ENCODE measurements at places on chromosomes 4 and X. TPM values are rescaled to one million over a fixed set of nuclear protein-coding genes. Genes with fewer than 3 reads are reported as not detected.

DNA sequence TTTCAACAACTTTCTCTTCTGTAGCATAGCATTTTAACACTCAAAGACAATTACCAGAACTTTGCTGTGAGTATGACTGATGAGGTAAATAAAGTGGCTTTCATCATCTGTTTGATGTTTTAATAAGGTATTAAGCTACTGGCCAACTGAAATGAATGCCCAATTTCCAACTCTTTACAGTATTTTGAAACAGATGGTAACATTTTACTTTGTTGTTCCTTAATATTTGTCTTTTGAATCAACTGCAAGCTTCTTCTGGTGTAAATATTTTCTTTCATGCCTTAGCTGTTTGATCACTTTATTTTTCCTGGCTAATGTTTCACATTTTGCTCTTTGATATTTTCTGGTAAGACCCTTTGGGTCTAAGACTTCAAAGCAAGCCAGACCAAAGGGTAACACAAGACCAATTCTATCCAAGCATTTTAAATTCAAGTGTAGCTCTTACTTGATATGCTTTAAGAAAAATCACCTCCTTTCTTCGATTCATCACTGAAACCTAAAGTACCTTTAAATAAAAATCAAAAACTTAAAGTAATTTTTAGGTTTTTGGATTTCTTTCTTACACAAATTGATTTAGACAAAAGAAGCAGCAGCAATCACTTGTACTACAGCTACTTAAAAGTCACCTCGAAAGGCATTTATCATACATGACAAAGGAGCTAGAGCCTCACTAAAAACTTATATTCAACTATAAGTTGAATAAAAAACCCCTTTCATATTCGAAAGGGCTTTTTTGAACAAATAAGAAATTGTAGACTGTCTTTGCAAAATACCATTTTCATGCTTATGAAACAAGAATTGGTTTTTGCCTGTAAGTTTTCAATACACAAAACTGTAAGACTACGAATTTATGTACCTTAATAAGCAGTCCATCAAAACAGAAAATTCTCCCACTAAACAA is 57.6 kb downstream of the TBCK start:
- DNase-seq = no peak

DNA sequence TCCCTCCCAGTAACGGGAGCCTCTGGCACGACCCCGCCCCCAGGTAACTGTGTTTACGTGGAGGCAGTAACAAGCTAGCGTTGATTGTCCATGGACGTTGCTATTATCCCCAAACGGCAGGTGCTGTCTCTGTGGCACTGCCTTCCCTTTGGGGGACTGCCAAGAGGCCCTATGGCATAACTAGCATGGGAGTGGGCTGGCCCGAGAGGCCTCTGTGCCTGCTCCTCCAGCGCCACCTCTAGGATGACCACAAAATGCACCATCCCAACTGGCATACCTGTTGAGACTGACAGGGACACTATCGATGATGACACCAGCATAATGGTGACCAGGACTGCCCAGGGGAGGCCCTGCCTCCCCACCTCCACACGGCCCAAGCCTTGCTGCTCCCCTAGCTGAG is 1.5 kb downstream of the SRPK3 start:
- DNase-seq = peak; percentile 12

- DNase-seq = peak; percentile 39
Observed at GRCh38 chrX:115378471-115378870, 89.0 kb downstream of the LUZP4 start.

GRCh38 chr4:40423735-40424134 is 88.6 kb downstream of the CHRNA9 start:
- no peak for DNase-seq

DNA sequence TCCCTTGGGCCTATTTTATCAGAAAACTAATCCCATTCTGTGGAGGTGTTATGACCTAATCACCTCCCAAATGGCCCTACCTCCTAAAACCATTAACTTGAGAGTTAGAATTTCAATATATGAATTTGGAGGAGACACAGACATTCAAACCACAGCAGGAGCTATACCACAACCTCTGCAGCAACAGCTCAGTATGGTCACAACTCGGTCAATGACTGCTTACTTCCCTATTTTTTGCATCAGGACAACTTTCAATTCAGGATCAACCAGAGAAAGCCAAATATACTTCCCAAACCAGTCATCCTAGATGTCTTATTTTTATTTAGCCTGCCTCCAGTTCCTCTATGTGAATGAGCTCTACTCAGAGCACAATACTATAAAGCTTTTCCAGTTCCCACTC is 11.3 kb upstream of the SMARCA5 start:
- no peak for DNase-seq

DNA sequence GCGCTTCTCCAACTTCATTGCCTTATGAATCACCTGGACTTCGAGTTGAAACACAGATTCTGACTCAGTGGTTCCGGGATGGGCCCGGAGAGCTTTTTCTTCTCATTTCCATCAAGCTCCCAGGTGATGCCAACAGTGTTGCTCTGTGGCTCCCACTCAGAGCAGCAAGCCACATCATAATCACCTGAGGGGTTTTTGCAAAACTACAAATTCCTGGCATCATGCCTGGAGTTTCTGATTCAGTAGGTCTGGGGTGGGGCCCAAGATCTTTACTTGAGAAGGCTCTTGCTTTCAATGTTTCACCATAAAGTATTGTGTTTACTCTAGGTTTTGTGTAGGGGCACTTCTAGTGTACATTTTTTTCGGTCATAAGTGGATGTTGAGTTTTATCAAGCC is 7.0 kb downstream of the MTM1 start:
- DNase-seq = no peak

NAP1L3 gene
- 0.39 TPM for total RNA-seq

PLK4 gene
- total RNA-seq = 7.6 TPM

- no peak for DNase-seq
Observed at GRCh38 chr4:105179539-105180401, 33.1 kb downstream of the TET2 start.

GRCh38 chr4:143337600-143338287 is 1.1 kb downstream of the GAB1 start:
- no peak for DNase-seq

DDX53 gene
- total RNA-seq = not detected

TCP11X2 gene
- not detected for total RNA-seq

All from dermis microvascular lymphatic vessel endothelial cell (primary cell).